ENCODE measurements at places on chromosomes 3 and 15. TPM values are rescaled to one million over a fixed set of nuclear protein-coding genes. Genes with fewer than 3 reads are reported as not detected.

Gene CCRL2
- total RNA-seq, result not detected

DNA sequence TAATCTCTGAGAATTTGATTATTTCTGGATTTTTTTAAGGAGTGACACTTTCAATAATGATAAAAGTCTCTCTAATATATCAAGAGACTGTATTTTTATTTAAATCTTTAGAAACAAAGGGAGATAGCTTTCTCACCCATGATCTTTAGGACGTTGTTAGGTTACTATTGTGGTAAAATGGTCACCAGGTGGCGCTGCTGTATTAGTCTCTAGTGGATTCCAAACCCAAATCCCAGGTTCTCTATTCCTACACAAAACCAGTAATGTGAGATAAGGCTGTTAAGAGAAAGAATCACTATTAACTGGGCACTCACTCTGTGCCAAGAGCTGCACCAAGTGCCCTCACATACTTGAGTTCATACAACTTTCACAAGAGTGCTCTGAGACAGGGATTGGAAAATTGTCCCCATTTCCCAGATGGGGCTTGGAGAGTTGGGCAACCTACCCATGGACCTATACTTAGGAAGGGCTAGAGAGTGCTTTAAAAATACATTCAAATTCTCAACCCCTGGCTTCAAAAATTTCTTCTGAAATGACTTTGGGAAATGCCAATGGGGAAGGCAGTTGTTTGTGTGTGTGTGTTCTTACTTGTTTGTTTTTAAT is 593.4 kb upstream of the TGFBR2 start:
- DNase-seq, result peak; percentile 41

DNA sequence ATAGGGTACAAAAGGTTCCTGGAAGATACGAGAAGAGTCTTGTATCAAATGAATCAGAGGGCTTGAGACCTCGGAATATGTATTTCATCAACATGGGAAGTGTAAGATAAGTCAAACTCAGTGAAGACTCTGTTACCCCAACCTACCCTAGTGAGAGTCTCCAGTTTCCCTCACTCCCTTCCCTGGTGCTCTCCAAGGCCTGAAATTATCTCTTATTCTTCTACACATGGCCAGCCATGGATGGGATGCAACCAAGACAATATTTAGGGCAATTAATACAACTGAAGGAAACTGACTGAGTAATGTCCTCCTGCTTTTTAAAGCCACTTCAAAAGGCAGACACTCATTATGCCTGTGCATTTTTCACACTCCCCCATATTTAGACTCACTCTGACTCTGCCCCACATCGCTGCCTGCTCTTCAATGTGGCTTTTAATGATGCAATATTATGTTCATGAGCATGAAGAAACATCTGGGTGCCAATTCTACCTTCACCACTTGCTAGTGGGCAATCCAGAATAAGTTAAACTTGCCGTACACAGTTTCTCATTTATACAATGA is 137.1 kb upstream of the THBS1 start:
- no peak for DNase-seq

GRCh38 chr3:44835684-44836083 is 26.0 kb upstream of the TMEM42 start:
- no peak for DNase-seq

Gene CRYGS
- 3.9 TPM for total RNA-seq

GRCh38 chr3:101876142-101876541 is 26.8 kb downstream of the NFKBIZ start:
- no peak for DNase-seq

DNA sequence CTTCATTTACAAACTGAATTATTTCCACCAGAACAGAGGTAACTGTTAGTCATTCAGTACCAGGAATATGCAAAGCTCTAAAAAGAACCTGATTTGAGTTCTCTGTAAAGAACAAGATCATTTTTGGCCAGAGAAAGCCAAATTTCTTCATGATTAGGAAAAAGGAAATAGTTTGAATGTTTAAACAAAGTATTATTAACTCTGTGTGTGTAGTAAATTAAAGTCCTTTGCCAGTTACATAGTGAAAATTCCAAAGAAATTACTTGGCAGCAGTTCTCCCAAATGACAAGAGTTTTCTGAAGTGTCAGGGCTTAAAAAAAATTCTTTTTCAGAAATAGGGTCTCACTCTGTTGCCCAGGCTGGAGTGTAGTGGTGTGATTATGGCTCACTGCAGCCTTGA is 24.5 kb downstream of the QTRT2 start:
- no peak for DNase-seq

- no peak for DNase-seq
Measured at GRCh38 chr3:181808053-181808452, 96.3 kb downstream of the SOX2 start.

DNA sequence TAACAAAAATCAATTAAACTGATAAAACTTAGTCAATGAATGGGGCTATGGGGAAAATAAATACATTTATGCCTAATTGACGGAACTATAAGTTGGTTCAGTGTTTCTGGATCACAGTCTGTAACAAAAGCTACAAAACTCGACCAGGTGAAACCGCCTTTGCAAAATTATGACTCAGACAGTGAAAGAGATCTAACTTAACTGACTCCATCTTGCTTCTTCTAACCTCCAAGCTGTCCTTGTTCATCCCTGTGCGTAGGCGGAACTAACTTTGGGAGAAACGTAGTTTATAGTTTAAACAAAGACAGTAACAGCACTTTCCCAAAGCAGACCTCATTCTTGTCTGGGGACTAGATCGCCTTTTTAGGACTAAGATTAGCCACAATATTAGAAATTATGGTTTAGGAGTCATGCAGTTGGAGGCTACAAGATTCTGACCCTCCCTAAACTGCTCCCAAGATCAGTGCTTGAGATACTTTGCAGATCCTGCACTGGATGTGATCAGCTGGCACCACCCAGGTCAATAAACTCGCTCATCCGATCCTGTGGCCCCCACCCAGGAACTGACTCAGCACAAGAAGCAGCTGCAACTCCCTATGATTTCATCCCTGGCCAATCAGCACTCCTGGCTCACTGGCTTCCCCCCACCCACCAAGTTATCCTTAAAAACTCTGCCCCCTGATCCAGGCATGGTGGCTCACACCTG is 7.2 kb upstream of the MFGE8 start:
- DNase-seq, result no peak

DNA sequence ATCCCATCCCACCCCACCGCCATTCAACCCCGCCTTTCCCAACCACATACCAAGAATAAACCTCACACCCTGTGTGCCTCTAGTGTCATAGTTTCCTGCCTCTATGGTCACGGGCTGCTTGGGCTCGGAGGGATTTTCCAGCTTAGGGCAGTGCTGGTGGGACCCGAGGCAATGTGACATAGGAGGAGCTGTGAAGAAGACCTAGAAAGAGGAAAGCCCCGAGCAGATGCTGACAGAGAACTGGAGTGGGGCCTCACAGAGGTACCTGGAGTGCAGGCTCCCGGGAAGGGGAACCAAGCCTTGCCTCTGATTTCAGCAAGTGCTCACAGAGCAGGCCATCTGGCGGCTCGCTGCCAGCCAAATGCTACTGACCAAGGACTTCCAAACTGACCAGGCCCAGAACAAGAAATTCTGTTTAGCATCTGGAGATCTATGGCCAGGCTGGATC is 27.5 kb downstream of the BHLHE40 start:
- DNase-seq, result no peak

Gene DNAJB8
- total RNA-seq, result not detected

Gene CCR3
- total RNA-seq, result not detected

- no peak for DNase-seq
Measured at GRCh38 chr15:100515758-100516157, 13.0 kb downstream of the CERS3 start.

- peak; percentile 27 for DNase-seq
Measured at GRCh38 chr3:66138336-66139313, 82.2 kb upstream of the SLC25A26 start.

Gene GPR156
- 0.41 TPM for total RNA-seq

GRCh38 chr3:194407423-194407822 is 8.4 kb upstream of the GP5 start:
- DNase-seq, result no peak

Gene ITIH3
- total RNA-seq, result 1.2 TPM

Gene SNTN
- total RNA-seq, result not detected

GRCh38 chr3:147372525-147373027 is 33.8 kb downstream of the ZIC4 start:
- no peak for DNase-seq

GRCh38 chr3:124486324-124486723 is 243.9 kb upstream of the UMPS start:
- DNase-seq, result no peak

Gene TGFBR2
- 21.2 TPM for total RNA-seq

- no peak for DNase-seq
Measured at GRCh38 chr15:31353931-31354330, 27.3 kb downstream of the KLF13 start.

Gene SKOR1
- 0.75 TPM for total RNA-seq

GRCh38 chr3:9690451-9691450 is 12.9 kb upstream of the CPNE9 start:
- DNase-seq, result no peak

DNA sequence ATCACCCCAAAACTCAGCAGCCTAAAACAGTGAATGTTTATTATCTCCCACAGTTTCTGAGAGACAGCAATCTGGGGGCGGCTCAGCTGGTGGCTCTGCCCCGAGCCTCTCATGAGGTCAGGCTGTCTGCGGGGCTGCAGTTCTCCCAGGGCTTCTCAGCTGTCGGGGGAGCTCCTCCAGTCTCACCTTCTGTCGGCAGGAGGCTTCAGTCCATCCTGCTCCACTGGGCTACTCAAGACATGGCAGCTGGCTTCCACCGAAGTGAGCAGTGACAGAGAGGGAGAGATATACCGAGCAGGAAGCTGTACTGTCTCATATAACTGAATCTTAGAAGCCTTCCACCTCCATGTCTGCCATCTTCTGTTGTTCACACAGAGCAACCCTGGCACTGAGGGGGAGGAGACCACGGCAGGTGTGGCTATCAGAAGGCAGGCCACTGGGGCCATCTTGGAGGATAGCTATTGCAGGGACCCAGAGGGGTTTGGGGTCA is 72.8 kb upstream of the ITGA11 start:
- no peak for DNase-seq

Gene STRIT1
- total RNA-seq, result not detected

DNA sequence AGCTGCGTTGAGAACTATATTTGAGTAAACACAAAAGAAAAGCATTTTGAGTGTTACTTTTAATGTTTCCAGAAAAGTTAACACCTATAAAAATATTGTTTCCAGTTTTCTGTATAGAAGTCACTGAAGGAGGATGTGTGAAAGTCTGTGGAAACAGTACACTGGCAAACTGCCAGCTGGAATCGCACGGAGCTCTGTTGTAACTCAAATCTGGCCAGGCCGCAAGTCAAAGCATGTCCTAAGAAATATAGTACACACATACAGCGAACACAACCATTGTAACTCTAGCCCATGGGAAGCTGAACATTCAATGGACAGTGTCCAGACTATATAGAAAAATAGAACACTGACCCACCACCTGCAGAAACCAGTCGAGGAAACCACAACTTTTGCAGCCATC is 657.2 kb downstream of the FHIT start:
- DNase-seq, result no peak

Gene GREM1
- 0.17 TPM for total RNA-seq

Gene CCNB2
- 40.9 TPM for total RNA-seq

GRCh38 chr3:58154626-58155449 is 55.9 kb downstream of the DNASE1L3 start:
- no peak for DNase-seq

GRCh38 chr3:135325726-135326235 is 530.7 kb downstream of the EPHB1 start:
- no peak for DNase-seq

- no peak for DNase-seq
Measured at GRCh38 chr15:91264651-91265351, 164.7 kb downstream of the SV2B start.

Gene RTP4
- not detected for total RNA-seq

Measured in progenitor cell of endocrine pancreas (in vitro differentiated cells).